ENCODE measurements at places on chromosomes 12 and 14.

GRCh38 chr12:9039397-9039977, 50.1 kb downstream of the KLRG1 start:
- peak; percentile 25 for DNase-seq

DNA sequence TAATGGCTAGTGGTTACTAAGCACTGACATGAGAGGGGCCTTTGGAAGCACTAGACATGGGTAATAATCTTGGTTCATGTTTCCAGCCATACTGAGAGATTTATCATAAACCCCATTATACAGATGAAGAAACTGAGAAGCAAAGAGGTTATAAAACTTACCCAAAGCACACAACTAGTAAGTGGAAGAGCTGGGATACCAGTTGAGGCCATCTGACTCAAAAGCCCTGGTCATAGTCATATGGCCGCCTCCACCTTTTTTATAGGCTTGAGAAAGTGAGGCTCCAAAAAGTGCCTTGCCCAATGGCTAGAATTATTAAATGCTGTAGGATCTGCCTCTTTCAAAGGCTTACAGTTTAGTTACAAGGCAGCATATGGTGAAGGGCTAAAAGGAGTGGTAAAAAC, 944 bp downstream of the TXNRD1 start:
- no peak for DNase-seq

- DNase-seq: no peak
Measured at GRCh38 chr12:131167334-131167733, 213.6 kb downstream of the ADGRD1 start.

GRCh38 chr12:125193376-125194152, 128.3 kb downstream of the AACS start:
- no peak for DNase-seq

GRCh38 chr14:50260511-50260910, 29.1 kb upstream of the SOS2 start:
- peak; percentile 51 for DNase-seq

- no peak for DNase-seq
Measured at GRCh38 chr12:7134396-7135166, 4.4 kb downstream of the CLSTN3 start.

DNA sequence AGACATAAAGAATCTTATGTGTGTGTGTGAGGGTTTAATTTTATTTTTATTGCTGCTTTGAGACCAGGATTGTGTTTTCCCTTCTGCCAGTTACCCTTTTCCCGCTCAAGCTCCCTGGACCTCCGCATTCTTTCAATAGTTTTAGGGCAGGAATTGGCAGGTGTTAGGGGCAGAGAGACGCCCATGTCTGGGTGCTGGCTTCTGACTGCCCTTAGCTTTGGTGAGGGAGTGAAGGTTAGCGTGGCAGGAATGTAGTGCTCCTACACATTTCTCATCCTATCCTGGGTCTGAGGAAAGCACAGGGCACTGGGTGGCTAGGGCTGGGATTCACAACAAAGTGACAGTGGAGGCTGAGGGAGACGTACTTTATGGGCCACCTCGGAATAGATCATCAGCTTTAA, 428.1 kb downstream of the ZFP36L1 start:
- no peak for DNase-seq

GRCh38 chr12:25887367-25887766, 71.1 kb upstream of the RASSF8 start:
- no peak for DNase-seq

GRCh38 chr12:107560165-107560898, 125.3 kb upstream of the PWP1 start:
- no peak for DNase-seq

Measured in CD4-positive, alpha-beta T cell treated with Interleukin-17A for 4 hours (primary cell).